ENCODE measurements at places on chromosomes 5 and 9. TPM values are rescaled to one million over a fixed set of nuclear protein-coding genes. Genes with fewer than 3 reads are reported as not detected.
A peak's percentile ranks its signal among the peaks of the same experiment; 100 is the strongest.

DNA sequence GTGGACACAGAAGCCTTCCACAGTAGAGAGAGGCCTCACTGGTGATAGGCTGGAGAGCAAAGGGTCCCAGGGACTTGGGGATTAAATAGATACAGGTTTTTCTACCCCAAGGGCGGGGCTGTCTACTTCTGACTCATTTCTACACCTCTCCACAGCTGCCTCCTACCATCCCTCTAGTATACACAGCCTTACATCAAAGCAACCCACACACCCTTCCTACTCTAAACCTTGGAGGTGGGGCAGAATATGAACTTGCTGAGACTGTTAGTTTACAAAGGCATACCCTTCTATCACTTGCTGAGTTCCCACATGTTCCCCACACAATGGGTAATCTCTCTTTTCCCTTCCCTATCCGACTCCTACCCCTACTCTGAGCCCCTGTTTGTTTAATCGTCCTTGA, 19.9 kb upstream of the PCA3 start:
- no peak for DNase-seq

GRCh38 chr9:128149001-128149701, at the start of gene LCN2:
TSS of gene LCN2 (plus strand) at chr9:128149453. CDS start at chr9:128149526, 73 bp downstream.
- DNase-seq: peak; percentile 87

DNA sequence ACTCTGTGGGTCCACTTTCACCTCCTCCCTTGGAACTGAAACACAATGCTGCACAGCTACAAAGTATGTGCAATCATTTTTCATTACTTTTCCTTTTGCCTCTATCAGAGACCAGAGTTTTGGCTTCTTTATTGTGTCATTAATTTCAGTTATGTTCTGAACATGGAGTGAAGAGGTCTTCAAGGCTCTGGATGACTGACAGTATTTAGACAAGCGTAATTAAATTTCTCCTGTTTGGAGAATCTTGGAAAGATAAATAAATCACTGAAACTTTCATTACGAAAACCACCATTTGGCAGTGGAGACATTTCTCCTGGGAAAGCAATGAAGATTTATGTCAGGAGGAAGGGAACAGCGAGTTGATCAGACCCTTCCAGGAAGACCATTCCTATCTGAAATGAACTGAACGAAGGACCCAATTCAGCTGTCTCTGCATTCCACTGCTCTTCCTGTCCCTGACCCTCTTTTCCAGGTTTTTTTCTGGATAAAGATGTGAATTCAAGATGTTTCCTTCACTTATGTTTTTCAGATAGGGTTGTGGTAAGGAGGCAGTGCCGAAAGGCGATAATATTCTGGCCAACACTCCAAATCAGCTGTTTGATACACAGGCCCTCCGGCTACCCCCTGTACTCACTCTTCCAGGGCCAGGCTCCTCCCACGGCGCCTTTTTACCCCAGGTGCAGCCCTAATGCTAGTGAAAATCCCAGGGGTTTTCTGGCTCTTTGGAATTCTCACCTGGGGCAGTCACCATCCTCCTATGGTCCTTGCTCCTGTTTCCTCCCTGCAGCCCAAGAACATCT, 77.2 kb upstream of the OSMR start:
- no peak for DNase-seq

GRCh38 chr5:127406326-127407121, 110.9 kb upstream of the PRRC1 start:
- DNase-seq: no peak

- no peak for DNase-seq
These were observed 62.3 kb downstream of the GDNF start for GRCh38 chr5:37777432-37778130.

DNA sequence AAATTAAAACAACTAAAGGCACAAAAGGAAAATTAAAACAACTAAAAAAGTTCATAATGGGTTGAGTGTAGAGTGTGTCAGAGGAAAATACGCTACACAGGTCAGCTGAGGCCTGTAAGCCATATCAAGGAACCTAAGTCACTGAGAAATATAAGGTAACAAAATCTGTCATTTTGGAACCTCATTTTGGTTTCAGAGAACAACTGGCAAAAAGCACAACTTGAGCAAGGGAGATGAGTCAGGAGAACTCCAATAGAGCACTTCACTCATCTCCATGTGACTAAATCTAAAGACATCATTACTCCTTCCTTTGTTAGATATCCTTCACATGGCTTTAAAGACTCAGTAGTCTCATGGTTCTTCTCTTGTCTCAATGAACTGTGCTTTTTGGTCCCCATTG, 269.4 kb upstream of the POU5F2 start:
- no peak for DNase-seq

DNA sequence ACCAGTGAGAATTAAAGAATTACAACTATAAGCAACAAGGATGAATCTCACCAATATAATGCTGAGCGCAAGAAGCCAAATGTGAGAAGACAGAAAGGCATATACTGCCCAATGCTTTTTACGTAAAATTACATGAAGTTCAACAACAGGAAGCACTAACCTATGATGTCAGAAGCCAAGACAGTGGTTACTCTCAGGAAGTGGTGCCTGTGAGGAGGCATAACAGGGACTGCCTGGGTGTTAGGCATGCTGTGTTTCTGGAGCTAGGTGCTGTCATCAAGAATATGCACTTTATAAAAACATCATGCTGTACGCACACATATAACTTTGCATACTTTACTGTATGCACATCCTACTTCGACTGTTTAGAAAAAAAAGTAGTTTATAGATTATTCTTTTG, 30.1 kb downstream of the FRMD3 start:
- no peak for DNase-seq

- DNase-seq: no peak
These were observed 516 bp downstream of the MRPL41 start for GRCh38 chr9:137552022-137552768.

- no peak for DNase-seq
These were observed 3.4 kb downstream of the IL13 start for GRCh38 chr5:132661231-132662003.

DNA sequence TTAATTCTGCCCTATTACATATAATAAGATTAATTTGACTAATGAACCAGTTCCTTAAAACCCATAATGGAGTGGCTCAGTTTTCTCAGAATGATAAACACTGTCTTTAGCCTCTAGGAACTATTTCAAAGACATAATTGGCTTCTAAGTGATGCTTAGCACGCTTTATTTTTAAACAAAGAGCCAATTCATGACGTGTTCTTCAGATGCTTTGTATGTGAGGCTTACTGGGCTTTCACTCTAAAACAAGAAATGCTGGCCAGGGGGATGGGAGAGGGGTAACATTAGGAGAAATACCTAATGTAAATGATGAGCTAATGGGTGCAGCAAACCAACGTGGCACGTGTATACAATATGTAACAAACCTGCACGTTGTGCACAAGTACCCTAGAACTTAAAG, 7.6 kb upstream of the SFXN1 start:
- DNase-seq: no peak

GRCh38 chr5:179608131-179608581, 15.3 kb downstream of the HNRNPH1 start:
- DNase-seq: no peak

DNA sequence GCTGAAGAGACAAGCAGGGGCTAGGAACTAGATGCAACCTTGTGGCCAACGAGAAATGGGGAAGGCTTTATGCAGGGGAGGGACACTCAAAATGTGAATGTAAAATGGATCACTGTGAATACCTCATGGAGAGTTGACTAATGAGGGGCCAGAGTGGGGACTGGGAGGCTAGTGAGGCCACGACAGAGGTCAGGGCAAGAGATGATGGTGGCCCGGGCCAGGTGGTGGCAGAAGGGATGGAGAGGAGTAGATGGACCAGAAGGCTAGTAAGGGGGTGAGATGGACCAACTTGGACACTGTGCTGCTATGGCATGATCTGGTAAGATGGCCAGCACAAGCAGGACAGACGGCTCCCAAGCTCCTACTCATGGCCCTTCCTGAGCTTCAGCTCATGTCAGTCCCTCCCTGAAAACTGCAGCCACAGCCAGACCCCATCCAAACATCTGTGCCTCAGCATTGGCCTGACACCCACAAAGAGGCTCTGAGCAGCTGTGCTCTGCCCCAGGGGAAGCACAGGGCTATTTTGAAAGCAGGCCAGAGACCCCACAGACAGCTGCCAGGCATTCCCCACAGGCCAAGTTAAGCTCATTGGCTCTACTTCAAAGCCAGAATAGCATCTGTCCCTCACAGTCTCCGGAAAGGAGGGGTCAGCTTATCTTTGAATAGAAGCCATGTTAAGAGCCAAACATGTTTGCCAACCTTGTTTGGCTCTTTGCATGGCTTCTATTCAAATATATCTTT, 22.1 kb downstream of the P4HA2 start:
- no peak for DNase-seq

DNA sequence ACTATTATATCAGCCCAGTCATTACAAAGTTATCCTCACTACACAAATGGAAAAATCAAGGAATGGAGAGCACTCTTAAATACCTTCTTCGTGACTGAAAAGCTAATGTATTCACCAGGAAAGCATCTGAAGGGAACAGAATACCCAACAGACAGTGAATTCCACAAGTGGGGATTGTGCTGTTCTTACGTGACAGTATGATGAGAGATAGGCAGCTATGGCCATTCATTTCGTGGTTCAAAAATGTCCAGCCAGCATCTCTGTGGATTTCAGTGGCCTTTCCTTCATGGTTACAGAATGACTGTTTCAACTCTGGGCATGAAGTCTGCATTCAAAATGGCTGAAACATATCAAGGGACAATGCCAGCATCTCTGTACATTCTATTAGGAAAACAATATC, 323.8 kb downstream of the PRELID2 start:
- DNase-seq: no peak

- DNase-seq: no peak
These were observed 781 bp downstream of the NRG2 start for GRCh38 chr5:140042393-140042642.

HTR4 gene
- 4.7 TPM for polyA plus RNA-seq

SAXO1 gene
- 0.06 TPM for polyA plus RNA-seq

SLC4A9 gene
- 0.22 TPM for polyA plus RNA-seq

COL23A1 gene
- 8.9 TPM for polyA plus RNA-seq

MYOZ3 gene
- 3.0 TPM for polyA plus RNA-seq

ASPN gene
- 40.3 TPM for polyA plus RNA-seq

PLAC8L1 gene
- polyA plus RNA-seq: 0.54 TPM

TLR4 gene
- polyA plus RNA-seq: 6.2 TPM

SPRY4 gene
- polyA plus RNA-seq: 41.7 TPM

RAB3C gene
- 12.6 TPM for polyA plus RNA-seq

GNA14 gene
- polyA plus RNA-seq: 2.7 TPM

DNAI1 gene
- polyA plus RNA-seq: 0.24 TPM

ATP10B gene
- 35.6 TPM for polyA plus RNA-seq

DND1 gene
- 0.22 TPM for polyA plus RNA-seq

PHYHD1 gene
- polyA plus RNA-seq: 19.0 TPM
